ENCODE measurements at places on chromosomes 16 and 17.

DNA sequence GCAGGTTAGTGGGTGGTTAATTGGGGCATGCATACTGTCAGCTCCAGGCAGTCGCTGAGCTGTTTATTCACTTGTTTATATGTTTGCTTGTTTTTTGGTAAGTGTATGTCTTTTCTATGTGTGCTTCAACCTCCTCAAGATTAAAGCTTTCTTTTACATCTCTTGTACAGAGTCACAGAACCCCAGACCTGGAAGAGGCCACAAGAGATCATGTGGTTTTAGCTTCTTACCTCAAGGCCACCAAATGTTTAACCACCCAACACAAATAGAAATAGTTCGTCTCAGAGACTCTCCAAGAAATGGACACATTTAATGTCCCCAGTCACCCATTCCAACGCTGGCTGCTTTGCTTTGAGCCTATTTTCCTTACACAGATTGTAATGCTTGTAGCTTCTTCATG is 11.8 kb upstream of the TMEM98 start:
- no peak for DNase-seq

DNA sequence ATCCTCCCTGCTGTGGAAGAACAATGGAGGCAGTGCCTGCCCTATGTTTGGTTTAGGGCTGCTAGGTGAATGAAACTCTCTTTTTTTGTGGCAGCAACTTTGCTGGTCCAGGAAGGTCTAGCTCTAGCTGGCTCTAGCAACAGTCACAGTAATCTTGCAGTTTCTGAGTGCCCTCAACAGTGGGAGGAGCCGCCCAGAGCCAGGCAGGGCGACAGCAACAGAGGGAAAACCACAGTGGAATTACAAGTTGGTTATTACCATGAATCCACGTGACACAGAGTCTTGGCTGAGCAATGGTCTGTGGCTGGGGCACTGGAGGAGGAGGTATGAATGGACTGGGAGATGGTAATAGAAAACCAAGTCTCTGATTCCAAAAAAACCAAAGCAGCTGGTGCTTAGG is 10.3 kb downstream of the HSPB9 start:
- DNase-seq, result peak; percentile 83

GRCh38 chr17:38584350-38584925 is 21.3 kb downstream of the SRCIN1 start:
- DNase-seq, result peak; percentile 32

DNA sequence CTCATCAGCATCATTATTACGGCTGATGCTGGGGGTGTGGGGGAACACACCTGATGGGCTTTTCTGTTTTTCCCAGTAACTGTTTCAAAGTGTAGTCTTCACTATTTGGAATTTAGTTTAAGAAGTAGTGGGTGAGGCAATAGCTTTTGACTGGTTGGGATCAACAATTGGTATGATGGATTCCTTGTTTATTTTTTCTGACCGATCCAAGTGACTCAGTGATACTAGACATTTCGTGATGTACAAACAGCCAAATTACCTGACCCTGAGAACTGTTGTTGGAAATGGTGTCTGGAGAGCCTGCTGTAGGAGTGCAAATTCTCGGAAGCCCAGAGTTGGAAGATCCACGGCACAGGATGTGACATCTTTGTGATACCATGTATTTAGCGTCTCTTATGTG is 204.2 kb downstream of the PRKCA start:
- no peak for DNase-seq

- DNase-seq, result peak; percentile 37
Observed at GRCh38 chr17:78376161-78376560, 2.3 kb upstream of the PGS1 start.

- no peak for DNase-seq
Observed at GRCh38 chr17:48548523-48549280, 3.8 kb upstream of the HOXB2 start.

GRCh38 chr17:19482576-19482975 is 51.1 kb upstream of the SLC47A1 start:
- DNase-seq, result no peak

GRCh38 chr16:2784358-2785100 is 2.8 kb downstream of the PRSS33 start:
- no peak for DNase-seq

- no peak for DNase-seq
Observed at GRCh38 chr16:8720080-8720966, 45.9 kb downstream of the ABAT start.

- no peak for DNase-seq
Observed at GRCh38 chr16:88714420-88715302, 8.4 kb downstream of the CTU2 start.

DNA sequence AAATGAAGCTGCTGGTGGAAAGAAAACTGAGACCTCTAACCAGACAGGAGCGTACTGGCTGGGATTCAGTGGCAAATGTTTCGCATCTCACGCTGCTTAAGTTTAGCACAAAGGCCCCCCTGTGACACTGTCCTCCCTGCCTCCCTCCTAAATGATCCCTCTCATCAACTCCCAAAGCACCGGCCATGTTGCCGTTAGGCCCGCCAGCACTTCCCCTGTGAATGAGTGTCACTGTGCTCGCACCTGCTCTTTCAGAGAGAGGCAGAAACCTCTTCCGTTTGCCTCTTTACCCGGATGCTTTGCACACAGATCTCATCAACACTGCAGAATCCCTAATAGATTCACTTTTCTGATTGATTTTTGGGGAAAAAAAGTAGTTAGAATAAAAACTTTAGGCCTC is 26.5 kb downstream of the MBTPS1 start:
- no peak for DNase-seq

DNA sequence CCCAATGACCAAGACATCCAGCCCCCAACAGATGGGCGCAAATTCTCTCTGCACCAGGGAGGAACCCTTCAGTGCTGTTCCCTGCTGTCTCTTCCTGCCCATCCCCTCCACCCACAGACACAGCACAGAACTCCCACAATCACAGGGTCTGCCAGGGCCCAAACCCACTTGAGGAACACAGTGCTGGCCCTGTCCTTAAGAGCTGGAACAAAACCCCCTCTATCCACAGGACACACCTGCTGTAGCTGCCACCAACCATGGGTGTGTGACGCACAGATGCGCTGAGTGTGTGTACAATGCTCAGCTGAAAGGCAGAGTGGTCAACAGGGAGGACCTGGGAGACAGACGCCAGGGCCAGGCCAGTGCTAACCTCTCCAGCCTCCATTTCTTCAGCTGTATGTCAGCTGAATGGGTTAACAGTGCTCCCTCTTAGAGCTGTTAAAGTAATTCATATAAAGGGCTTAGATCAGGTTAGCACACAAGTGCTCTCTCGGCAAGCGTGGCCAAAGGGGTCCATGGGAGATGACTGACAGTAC is 62.1 kb downstream of the AMFR start:
- DNase-seq, result no peak

DNA sequence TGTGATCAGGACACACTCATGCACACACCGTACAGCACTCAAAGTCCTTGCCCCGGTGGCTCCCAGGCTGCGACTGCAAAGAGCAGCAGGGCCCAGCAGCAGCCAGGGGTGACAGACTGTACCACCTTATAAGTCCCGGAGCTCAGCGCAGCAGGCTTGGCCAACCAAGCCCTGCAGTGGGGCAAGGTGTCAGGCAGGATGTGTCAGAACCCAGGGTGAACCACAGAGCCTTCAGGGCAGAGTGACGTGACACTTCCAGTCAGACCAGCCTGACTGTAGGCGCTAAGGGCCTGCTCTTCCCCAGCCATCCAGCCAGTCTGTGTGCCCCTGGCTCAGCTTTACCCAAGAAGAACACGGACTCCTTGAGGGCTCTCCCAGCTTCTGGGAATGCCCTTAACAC is 204.1 kb downstream of the COPRS start:
- DNase-seq, result peak; percentile 52

DNA sequence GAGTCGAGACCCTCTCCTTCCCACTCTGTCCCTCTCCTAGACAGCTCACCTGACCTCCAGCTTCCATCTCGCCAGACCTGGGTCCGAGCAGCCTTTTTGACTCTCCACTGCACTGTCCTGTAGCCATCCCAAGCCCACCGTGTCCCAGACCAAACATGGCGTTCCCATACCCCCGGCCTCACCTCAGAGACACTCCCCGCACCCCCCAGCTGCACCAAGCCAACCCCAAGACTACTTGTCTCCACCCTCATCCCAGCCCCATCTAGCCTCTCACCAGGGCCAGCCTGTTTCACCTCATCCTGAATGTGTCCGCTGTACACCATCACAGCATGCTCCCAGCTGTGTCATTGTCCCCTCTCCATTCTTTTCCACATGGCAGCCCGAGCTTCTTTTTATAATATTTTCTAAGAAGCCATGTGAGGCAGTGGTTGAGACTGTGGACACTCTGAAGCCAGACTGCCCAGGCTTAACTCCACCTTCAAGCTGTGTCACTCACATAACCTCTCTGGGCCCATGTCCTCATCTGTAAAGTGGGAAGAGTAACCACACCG is 1.5 kb downstream of the MYO15A start:
- no peak for DNase-seq

GRCh38 chr16:84995663-84996062 is 15.7 kb downstream of the ZDHHC7 start:
- no peak for DNase-seq

DNA sequence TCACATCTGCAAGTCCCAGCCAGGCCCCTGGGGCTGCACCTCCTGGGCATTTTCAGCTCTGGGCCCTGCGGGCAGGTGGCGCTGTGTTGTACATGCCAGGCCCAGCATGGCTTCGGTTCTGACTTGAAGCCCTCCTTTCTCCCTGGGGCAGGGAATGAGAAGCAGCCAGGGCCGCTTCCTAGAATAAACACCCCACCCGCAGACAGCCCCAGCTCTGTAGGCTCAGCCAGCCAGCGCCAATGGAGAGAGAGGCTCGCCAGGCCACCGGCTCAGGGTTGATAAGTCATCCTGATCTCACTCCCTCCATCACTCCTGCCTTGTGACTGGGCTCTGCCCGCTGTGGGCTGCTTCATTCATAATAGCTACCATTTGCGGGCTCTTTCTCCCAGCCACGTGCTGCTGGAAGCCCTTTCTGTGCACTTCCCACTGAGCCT is 6.0 kb upstream of the GLIS2 start:
- peak; percentile 61 for DNase-seq

DNA sequence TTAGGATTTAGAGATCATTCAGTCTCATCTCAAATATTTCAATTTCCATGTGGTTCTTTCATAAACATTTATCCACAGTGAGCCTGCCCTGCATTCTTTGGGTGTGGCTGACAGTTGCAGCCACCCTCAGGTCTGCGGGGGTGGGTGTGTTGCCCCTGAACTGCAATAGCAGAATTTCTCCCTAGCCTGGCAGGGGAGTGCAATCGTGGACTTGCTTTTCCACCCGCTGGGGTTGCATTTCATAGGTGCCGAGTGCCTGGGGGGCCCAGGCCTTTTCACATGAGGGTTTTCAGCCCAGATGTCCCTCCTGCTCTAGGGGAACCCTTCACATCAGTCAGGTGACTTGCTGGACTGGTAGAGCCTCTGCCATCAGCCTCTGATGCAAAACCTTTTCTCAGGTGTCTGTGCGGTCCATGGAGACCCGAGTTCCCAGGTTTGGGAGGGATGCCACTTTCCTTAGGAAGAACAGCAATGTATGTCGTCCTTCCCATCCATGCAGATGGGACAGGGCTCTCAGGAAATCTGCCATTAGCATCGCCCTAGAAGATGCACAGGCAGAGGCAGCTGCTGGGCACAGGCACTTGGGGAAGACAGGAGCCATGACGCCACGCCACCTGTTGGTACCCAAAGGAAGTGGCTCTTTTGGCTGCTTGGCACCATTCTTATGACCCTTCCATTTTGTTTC is 2.4 kb upstream of the USP36 start:
- DNase-seq, result no peak
